ENCODE measurements at places on chromosomes 3 and 15.
A peak's percentile ranks its signal among the peaks of the same experiment; 100 is the strongest.

DNA sequence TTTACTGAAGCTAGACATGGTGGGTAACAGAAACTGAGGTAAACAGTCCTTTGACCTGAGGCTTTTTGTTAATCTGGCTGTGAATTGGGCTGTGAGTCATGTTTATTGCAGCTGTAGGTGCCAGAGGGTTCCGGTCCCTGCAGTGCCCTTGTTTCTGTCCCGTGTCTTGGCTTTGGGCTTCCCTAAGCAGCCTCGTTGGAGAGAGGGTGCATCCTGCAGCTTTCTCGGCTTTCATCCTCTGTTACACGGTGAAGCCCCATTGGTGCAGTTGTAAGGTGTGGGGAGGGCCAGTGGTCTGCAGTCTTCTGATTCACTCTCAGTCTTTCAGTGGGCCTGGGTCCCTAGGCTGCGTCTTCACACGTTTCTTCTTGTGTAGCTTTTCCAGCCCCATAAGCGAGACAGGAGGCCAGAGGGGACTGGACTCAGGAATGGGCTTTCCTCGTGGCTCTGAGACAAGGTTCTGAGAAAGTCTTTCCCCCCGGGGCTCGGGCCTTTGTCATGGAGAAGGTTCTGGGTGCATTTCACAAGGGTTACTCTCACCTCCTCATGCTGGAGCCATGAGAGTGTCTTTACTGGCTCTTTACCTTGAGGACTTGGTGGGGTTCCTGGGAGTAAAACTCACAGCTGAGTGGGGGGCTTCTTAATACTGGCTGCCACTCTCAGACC, 33.1 kb downstream of the ASB7 start:
- DNase-seq, result no peak

DNA sequence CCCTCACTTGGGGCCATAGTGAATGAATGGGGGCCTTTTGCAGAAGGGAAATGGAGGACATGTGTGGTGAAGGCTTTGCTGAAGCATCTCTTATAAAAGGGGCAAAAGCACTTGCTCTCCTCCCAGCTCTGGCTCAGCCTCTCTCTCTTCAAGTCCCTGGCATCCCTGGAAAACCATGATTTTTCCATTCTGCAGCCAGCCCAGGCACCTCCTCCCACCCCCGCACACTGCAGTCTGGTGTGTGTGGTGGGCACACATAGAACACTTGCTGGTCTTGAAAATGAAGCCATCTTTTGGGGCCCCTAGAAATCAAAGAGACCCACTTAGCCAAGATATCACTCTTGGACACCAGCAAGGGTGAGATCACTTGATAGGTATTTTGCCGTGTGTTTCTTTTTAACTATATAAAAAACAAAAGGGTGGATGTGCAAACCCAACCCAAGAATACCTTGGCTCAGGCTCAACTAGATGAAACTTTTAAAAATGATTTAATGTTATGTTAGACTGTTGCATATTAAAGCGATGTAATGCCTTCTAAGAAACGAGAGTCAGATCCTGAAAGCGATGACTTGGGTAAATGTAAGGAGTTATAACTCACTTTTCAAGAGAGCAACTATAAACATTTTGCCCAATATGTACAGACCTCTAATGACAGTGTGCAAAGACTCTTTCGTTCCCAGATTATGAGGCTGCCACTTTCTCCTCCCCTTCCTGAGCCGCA, 16.4 kb upstream of the ALDH1A3 start:
- DNase-seq, result no peak

DNA sequence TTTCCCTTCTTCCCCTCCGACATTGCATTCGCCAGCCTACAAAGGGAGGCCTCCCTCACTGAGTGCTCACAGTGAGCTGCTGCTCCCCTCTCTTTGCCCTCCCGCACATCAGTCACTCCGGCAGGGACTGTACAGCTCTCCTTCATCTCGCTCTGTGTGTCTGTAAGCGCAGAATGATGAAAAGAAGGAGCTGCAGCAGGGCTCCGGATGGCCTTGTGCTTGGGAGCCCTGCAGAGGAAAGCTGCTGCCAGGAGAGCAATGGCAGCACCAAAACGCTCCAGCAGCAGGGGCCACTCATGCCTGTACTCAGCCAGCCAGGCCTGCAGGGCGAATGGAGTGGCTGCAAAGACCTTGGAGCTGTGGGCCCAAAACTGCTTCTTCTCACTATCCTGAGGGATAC, 107.0 kb upstream of the NSMCE3 start:
- DNase-seq, result no peak

GRCh38 chr3:189394599-189395121, 222.9 kb downstream of the TPRG1 start:
- DNase-seq, result peak; percentile 83

- DNase-seq, result no peak
These were observed 640.4 kb upstream of the ARPP21 start for GRCh38 chr3:34998902-34999301.

DNA sequence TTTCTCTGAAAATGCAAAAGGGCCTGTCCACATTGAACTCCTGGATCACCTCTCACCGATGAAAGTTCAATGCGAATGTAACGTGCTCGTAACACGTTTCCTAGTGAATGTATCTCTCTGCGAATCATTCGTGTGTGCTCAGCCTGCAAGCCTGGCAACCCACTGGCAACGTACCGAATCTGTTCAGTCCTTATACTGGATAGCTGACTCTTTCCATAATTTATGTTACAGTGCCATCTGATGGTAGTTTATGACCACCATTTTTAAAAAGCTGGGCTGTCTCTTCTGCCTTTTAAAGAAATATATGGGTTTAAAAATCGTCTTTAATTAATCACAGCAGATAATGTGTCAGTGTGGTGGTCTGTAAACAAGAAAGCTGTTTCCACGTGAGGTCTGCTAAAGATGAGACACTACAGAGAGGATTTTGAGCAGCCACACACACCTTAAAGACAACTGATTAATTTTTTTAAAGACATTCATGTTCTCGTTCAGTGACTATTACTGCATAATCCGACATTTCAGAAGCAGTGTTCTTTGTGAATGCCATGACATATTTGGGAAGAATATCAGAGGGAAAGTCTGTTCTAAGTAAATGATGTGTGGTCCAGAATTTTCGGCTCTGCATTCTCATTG, 69.4 kb upstream of the FOXP1 start:
- DNase-seq, result peak; percentile 38

DNA sequence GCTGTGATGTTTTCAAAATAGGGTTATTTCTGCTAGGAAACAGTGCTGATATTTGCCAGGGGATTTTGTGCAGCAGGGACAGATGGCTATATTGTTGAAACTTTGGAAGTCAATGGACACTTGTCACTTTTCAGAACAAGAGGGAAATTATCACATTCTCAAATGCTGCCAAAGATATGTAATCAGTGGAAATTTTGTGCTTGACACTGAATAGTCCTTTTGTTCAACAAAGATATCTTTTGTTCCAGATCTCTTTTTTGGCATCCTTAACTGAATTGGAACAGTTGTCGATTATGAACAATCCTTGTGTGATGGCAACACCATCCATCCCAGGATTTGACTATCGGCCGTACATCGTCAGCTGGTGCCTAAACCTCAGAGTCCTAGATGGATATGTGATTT, 7.8 kb downstream of the CEP97 start:
- no peak for DNase-seq

- no peak for DNase-seq
These were observed 68.4 kb upstream of the HACD2 start for GRCh38 chr3:123653221-123653682.

GRCh38 chr3:12423918-12424630, 60.2 kb upstream of the TSEN2 start:
- peak; percentile 52 for DNase-seq

- peak; percentile 59 for DNase-seq
These were observed 229.0 kb downstream of the ITPR1 start for GRCh38 chr3:4722103-4722502.

DNA sequence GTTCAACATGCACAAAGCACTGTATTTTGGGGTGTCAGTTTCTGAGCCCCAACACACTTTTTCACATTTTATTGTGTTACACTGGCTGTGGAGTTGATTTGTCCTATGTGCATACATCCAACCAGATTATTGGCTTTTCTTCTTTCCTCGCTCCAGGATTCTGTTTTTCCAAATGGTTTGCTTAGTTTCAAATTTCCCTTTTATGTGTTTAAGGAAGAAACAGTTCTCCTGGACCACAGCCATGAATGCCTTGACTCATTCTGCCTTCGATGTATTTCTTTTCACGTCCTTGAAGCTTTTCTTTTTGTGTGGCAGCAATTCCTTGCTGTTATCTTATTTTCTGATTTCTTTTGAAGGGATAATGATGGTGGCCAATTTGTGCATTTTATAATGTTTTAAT, 53.8 kb downstream of the CACNA2D3 start:
- no peak for DNase-seq

GRCh38 chr3:143298380-143298779, 178.8 kb downstream of the CHST2 start:
- DNase-seq, result no peak

DNA sequence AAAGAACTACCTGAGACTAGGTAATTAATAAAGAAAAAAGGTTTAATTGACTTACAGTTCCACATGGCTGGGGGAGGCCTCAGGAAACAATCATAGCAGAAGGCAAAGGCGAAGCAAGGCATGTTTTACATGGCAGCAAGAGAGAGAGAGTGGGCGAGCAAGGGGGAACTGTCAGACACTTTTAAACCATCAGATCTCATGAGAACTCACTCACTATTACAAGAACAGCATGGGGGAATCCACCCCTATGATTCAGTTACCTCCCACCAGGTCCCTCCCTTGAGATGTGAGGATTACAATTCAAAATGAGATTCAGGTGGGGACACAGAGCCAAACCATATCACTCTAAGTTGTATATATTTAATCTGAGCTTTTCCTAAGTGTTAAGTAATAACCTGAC, 79.0 kb upstream of the MLF1 start:
- DNase-seq, result no peak

GRCh38 chr3:28575100-28575745, 226.6 kb upstream of the AZI2 start:
- no peak for DNase-seq

- peak; percentile 78 for DNase-seq
These were observed 482.5 kb upstream of the TBL1XR1 start for GRCh38 chr3:177679568-177680471.

DNA sequence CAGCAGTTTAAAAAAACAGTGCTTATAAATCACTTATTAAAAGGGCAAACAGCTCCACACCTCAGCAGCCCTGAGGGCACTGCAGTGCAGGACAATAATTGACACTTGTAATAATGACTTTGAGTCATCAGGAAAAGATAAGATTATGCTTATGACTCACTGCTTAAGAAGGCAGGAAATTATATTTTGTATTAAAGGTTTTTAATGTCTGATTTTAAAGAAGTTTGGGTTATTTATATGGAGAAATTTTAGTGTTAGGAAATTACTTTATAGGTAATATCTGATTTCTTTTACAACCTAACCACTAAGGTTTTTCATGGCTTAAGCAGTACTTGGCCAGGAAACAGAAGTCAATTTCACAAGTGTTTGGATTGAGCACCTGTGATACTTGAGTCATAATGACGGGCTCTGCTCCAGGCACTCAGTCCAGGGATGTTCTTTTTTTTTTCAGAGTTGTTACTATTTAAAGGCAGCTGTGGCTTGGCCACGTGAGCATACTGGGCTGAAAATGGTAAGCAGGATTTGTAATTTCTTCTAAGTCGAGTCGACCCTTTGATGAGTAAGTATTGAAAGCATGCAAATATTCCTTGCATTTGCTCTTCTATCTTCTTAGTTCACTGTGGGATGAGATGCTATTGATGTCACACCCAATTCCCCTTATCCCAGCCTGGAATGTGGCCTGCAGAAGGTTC, 21.6 kb upstream of the SLC6A20 start:
- DNase-seq, result no peak

- no peak for DNase-seq
These were observed 42.7 kb upstream of the PYGO1 start for GRCh38 chr15:55630858-55631257.

DNA sequence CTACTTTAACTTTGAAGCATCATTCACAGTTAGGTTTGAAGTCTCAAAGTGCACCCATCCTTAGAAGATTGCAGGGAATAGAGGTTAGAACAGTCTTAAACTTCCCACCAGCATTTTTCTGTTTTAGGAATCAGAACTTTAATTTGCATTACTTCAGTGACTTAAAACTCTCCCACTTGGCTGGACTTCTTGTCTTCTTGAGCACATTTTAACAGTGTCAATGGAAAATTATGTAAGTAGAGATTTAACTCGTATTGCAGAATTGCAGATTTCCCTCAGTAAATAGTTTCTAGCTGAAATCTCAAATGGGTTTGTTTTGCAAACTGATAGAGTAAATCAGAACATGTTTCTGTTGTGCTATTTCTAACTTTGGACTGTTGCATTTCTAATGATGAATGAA, 369.6 kb downstream of the OTOL1 start:
- DNase-seq, result no peak

- DNase-seq, result no peak
These were observed 202.5 kb downstream of the UBE3A start for GRCh38 chr15:25236143-25236860.

DNA sequence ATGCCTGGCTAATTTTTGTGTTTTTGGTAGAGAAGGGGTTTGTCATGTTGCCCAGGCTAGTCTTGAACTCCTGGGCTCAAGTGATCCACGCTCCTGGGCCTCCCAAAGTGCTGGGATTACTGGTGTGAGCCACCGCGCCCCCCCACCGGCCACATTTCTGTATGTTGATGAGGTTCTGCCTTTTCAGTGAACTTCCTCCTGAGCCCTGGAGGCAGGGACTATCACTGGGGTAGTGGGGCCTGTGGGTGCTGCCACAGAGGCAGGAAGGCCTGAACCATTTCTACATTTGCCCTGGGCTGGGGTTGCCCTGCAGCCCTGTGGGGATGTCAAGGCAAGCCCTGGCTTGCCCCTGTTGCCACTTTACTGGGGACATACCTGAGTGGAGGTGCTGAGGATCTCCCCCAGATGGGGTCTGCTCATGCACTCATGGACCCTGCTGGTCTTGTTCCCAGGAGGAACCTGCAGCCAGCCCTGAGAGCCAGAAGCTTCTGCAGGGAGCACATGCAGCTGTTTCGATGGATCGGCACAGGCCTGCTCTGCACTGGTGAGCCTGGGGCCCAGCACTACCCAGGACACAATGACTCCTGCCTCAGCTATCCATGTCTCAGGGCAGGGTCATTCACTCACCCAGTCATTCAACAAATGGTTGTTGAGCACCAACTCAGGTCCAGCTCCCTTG, 5.7 kb downstream of the SLC28A1 start:
- no peak for DNase-seq

GRCh38 chr3:51949121-51949520, 6.1 kb upstream of the GPR62 start:
- DNase-seq, result no peak

GRCh38 chr15:31128919-31129768, 27.6 kb upstream of the TRPM1 start:
- peak; percentile 68 for DNase-seq

DNA sequence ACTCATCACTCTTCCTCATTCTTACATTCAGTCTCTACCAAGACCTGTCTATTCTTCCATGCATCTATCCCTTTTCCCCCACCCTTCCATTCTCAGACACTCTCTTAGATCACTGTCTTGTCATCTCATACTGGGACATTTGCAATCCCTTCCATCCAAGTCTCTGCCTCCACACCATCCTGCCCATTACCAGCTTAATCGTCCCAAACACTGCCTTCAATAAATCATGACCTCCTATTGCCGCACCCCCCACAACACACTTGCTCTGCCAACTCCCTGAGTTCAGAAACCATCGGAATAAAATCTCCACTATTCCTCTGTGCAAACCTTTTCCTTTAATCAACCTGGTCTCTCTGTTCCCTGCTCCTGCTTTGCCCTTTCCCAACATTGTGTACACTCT, 18.9 kb downstream of the MYH15 start:
- no peak for DNase-seq

Measured in activated CD4-positive, alpha-beta T cell treated with anti-CD3 and anti-CD28 coated beads, Interleukin-2, Interleukin-4, amounts not matched to agents 100 ng/mL and 50 ng/mL, durations not matched to agents 16 hours and 8 hours (primary cell).